ENCODE measurements at places on chromosomes 6 and 20.

DNA sequence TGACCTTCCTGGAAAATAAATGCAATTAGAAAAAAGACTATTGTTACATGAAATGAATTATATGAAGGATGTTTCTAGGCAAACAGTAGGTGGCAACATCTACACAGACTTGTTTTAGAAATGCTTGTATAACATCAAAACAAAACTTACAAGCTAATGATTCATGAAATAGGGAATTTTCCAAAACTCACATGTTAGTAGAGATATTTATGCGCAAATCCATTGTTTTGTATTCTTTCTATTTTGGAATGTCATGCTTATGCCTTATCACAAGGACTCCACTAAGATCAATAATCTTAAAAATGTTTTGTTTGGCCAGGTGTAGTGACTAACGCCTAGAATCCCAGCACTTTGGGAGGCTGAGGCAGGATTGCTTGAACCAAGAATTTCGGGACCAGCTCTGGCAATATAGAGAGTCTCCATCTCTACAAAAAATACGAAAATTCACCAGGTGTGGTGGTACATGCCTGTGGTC lies 32.3 kb upstream of the LGSN start:
- DNase-seq: peak; percentile 84

DNA sequence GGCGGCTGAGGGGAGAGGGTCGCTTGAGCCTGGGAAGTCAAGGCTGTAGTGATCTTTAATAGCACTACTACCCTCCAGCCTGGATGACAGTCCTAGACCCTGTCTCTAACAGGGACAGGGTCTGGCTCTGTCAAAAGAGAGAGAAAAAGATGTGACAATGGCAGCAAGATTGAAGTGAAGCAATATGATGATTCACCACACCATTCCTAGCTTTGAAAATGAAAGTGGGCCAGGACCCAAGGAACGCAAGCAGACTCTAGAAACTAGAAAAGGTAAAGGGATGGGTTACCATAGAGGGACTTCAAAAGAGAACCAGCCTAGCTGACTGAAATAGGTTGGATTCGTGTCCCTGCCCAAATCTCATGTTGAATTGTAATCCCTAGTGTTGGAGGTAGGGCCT lies 426.9 kb downstream of the HTR1B start:
- DNase-seq: no peak

- no peak for DNase-seq
These were observed 142.8 kb upstream of the PTPRK start for GRCh38 chr6:128663238-128663637.

DNA sequence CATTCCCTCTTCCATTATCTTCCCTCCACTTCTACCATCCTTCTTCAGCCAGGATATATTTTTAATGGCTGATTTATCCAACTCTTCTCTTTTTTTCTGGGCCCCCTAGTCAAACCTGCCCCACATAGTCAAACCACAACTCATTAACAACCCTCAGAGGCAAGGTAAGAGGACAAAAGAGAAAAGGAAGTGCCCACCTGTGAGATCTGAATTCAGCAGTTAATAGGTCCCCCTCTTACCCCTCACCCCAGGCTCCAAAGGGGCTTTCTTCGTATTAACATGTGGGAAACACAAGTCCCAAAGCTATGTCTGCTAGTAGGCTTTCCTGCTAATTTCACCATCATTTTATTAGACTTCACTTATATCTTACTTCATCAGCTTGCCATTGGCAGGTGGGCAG lies 44.1 kb upstream of the TSPYL1 start:
- no peak for DNase-seq

DNA sequence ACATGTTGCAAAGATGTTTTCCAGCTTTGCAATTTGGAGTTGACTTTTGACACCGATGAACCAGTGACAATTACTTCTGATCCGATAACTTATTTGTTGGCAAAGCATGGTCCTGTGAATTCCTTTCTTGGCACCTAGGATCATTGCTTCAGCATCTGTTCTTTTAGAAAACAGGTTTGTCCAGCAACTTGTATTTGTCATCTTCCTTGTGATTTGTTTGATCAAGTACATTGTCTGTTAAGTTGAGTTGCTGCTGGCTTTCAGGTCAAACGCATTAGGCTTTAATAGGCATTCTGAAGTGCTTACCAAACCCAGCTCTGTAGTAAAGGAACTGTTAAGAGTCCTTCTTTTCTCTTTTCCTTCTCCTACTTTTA lies 192.4 kb upstream of the ZNF217 start:
- no peak for DNase-seq
